Foreskin keratinocyte (primary cell): ENCODE measurements at places on chromosomes 2 and 18. TPM values are rescaled to one million over a fixed set of nuclear protein-coding genes. Genes with fewer than 3 reads are reported as not detected.

Gene MXD1
- 1.8 and 2.4 TPM in 2 replicates for polyA plus RNA-seq

Gene FEV
- polyA plus RNA-seq = not detected in 2 replicates

Gene SERPINB13
- polyA plus RNA-seq = 2.0 and 2.7 TPM in 2 replicates

Gene SLC23A3
- 0.39 and 0.51 TPM in 2 replicates for polyA plus RNA-seq

Gene THUMPD2
- polyA plus RNA-seq = 7.2 and 8.8 TPM in 2 replicates

Gene THAP4
- polyA plus RNA-seq = 72.4 and 74.7 TPM in 2 replicates

Gene MATN3
- polyA plus RNA-seq = 1.2 and 3.1 TPM in 2 replicates

Gene MOGAT1
- not detected in 2 replicates for polyA plus RNA-seq

Gene COLEC12
- not detected in 2 replicates for polyA plus RNA-seq

Gene PLEK
- not detected in 2 replicates for polyA plus RNA-seq

Gene BMP10
- polyA plus RNA-seq = not detected in 2 replicates

Gene SEMA4F
- polyA plus RNA-seq = 8.0 and 8.4 TPM in 2 replicates

Gene PROM2
- polyA plus RNA-seq = 25.4 and 26.6 TPM in 2 replicates

Gene RTP5
- not detected in 2 replicates for polyA plus RNA-seq
